ENCODE measurements at places on chromosomes 16 and 17. TPM values are rescaled to one million over a fixed set of nuclear protein-coding genes. Genes with fewer than 3 reads are reported as not detected.

The SOX8 gene
- 0.77 TPM for total RNA-seq

The UMOD gene
- not detected for total RNA-seq

The CFAP119 gene
- total RNA-seq = 2.7 TPM

The NUP93 gene
- 91.1 TPM for total RNA-seq

The TEX14 gene
- total RNA-seq = under 0.01 TPM

The KRTAP16-1 gene
- not detected for total RNA-seq

The HS3ST2 gene
- total RNA-seq = not detected

The YPEL2 gene
- 7.7 TPM for total RNA-seq

The C16orf54 gene
- not detected for total RNA-seq

The TSNAXIP1 gene
- 1.1 TPM for total RNA-seq

The KRT13 gene
- total RNA-seq = 0.58 TPM

The TBC1D3H gene
- total RNA-seq = not detected

The PABPN1L gene
- not detected for total RNA-seq

The GSDMA gene
- total RNA-seq = under 0.01 TPM

The HOXB4 gene
- 0.96 TPM for total RNA-seq

The ITGAX gene
- under 0.01 TPM for total RNA-seq

The KRTAP1-1 gene
- total RNA-seq = not detected

Data from regular cardiac myocyte (primary cell).